SK-N-DZ (cell line): ENCODE measurements at places on chromosomes 12 and 14.

GRCh38 chr12:11813438-11813813 lies 164.0 kb downstream of the ETV6 start:
- DNase-seq: no peak

DNA sequence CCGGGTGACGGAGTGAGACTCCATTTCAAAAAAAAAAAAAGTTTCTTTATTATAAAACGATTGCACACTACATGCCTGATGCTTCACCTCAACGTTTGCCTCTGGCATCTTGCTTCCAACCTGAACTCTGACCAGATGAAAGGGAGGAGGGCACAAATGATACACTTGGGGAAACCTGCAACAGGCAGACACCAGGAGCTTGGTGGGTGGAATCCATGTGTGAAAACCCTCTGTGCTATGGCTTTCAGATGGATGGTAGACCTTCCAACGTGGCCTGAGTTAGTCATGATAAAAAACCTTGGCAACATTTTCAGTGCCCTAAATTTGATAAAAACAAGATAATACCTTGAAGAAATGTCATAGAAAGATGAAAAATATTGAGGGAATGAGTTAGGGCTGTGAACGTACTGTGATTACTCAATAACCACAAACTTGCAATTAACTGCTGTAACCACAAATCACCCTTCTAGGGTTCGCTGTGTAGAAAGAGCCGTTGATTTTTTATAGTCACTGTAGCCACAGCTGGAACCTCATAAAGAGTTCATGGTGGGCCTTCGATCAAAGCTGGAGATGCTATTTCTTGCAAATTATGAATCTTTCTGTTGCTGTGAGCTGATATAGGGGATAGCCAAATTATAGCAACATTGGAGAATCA lies 26.1 kb upstream of the GZMB start:
- no peak for DNase-seq

- no peak for DNase-seq
Measured at GRCh38 chr12:16392846-16393535, 45.5 kb downstream of the MGST1 start.

DNA sequence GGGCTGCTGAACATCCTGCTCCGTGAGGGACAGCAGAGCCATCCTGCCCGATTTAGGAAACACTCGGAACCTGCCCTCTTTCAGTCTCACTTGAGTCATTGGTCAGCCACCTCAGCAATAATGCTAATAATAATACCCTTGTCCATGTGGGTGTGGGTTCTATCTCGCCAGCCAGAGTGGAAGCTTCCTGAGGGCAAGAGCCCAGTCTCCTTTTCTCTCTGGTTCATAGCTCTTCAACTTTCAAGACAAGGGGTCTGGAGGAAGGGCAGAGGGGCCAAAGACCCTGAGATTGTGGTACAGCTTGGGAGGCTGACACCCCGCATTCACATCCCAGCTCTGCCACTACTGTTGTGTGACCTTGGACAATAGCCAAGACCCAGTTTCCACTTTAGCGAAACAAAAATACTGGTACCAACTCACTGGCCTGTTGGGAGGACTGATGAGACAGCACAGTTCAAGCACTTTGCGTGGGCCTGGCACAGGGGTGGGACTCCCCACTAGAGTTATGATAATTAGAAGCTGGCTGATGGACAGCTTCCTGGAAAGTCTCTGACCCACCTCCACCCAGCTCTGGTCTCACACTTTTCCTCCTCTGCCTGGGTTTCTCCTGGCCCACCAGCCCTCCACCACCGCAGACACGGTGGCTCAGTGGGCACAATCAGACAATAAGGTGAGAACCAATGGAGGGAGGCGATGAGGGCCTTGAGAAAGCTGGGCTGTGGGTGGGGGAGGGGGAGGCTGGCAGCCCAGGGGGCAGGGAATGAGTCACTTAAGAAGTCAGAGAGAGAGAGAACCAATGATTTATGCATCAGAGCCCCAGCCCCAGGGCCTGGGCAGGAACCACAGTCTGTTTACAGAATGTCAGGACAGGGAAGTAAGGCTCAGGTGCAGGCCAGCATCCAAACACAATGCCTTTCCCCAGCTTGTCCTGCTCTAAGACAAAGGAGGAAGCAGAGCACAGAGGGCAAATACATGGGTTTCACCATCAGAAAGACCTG lies 9.6 kb downstream of the FAIM2 start:
- DNase-seq: no peak

- DNase-seq: no peak
Measured at GRCh38 chr14:47277703-47278102, 397.7 kb downstream of the MDGA2 start.

DNA sequence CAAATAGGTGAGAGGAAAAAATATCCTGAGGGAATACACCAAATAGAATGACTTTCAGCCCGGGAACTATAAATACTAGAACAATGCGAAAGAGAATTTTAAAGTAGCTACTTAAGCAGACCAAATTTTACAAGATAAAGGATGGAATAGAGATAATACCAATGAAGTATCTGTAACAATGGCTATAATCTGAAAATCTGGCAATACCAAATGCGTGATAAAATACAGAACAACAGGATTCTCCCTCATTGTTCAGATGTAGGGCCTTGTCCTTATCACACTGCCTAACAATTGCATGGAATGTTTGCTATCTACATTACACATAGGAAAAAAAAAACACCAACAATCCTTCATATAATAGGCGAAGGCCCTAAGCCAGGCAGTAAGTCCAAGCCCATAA lies 815.4 kb upstream of the MDGA2 start:
- no peak for DNase-seq

GRCh38 chr12:92337128-92337527 lies 191.5 kb upstream of the BTG1 start:
- DNase-seq: no peak

DNA sequence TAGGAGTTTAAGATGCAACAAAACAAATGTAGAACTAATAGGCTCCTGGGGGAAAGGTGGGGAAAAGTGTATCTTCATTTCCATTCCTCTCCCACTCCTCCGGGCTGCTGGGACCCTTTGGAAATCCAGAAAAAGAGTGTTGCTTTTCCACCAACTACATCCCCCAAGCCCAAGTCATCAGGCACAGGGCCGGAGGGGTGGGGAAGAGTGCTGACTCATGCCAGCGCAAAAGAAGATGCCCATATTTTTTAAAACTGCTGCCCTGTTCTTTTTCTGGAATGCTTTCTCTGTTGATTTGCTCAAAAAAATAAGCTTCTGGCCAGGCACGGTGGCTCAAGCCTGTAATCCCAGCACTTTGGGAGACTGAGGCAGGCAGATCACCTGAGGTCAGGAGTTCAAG lies 70.9 kb downstream of the TBK1 start:
- DNase-seq: no peak

DNA sequence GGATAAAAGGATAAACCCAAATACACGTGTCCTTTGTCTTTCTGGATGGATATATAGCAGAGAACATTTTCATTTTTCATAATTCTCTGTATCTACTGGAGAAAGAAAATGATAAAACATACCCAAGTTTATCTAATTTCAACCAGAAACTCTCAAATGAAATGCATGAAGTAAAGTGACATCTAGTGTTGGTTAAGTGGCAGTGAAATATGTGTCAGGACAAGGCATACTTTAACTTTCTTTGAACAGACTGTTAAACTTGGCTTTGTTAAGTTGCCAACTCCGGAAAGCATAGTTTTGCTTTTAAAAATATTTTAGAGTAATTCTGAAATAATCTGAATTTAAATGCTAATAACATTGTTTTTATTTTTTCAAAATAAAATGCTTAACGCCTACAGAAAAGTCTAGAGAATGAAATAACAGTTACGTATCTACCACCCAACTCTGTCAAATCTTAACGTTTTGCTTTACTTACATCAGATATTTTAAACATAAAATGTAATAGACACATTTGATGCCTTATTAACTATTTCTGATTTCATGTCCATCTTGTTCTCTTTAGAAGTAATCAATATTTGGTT lies 25.2 kb upstream of the NTN4 start:
- no peak for DNase-seq

DNA sequence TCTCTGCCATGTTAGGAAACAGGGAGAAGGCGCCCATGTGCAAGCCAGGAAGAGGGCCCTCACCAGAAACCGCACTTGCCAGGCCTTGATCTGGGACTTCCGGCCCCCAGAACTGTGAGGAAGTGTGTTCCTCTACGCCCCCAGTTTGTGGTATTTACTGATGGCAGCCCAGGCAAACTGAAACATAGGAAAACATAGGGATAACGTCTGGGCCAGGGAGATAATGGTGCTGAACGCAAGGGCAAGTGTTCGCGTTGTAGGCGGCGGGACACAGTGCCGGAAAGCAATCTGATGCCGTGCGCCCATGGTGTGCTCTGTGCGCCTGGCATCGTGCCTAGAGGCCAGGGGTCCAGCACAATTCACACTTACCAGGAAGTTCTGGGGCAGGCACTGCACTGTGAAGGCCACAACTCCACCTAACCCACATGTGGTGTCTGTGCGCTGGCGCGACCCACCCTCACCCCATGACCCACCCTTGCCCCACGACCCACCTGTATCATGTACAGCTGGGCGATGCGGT lies 53.6 kb downstream of the ARL6IP4 start:
- DNase-seq: no peak

- DNase-seq: no peak
Measured at GRCh38 chr12:5499566-5500330, 67.8 kb downstream of the NTF3 start.

- no peak for DNase-seq
Measured at GRCh38 chr12:49422114-49422513, 54.9 kb downstream of the SPATS2 start.

GRCh38 chr12:27534765-27535161 lies 10.8 kb downstream of the PPFIBP1 start:
- no peak for DNase-seq

GRCh38 chr12:128820723-128821432 lies 2.9 kb downstream of the SLC15A4 start:
- no peak for DNase-seq

GRCh38 chr14:56341766-56342493 lies 223.7 kb downstream of the PELI2 start:
- DNase-seq: no peak

- no peak for DNase-seq
Measured at GRCh38 chr12:75585330-75585729, 73.9 kb upstream of the KRR1 start.

DNA sequence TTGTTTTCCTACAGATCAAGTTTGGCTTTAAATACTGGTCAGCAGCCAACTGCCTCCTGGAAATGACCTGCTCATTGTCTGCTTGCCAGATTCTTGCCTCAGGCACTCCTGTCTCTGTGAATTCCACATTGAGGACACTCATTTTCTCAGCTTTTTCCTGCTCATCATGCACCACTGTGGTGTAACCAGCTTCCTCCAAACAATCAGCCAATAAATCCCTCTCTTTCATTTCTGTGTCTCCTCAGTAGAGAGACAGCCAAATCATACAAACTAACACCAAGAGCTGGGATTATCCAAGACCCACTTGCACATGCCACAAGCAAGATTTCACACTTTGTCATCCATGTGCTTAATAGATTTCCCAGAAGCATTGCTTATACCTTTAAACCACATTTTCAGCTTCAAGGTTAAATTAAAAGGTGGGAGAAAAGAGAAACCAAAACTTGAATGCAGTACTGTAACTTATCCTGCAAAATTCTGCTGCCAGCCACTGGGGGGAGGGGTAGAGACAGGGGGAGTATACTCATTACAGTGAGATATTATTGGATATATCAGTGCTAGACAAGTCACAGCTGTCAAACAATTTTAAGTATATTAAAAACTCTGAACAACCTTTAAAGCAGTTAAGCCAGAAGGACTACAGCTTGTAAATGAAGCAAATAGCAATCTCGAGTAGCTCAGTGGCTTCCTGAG lies 105.0 kb downstream of the PPP2R5E start:
- DNase-seq: no peak

DNA sequence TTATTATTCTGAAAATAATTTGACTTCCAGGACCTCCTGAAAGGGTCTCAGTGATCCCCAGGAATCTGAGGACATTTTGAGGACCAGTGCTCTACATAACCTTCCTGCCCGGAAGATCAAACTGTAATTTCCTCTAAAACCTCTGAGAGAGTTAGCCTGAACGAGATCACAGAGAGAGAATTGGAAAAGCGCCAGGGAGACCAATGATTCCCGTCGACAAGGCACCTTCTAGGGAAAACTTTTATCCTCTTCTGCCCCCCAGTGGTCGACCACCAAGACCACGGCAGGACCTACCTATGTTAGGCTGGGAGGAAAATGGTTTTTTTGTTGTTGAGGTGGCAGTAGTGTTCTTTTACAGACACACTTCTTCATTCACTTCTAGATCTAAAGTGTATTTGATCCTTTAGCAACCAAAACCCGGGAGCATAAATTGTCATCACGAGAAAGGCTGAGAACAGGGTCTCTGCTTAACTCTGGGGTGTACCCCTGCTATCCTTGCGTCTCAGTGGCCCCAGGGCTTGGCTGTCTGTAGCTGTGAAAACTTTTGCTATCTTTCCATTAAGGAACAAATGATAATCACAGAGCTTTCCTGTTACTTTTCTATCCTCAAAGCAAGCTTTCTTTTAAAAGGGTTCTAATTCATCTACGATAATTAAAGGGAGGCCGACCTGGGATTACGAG lies 62.9 kb upstream of the NID2 start:
- peak; percentile 83 for DNase-seq

DNA sequence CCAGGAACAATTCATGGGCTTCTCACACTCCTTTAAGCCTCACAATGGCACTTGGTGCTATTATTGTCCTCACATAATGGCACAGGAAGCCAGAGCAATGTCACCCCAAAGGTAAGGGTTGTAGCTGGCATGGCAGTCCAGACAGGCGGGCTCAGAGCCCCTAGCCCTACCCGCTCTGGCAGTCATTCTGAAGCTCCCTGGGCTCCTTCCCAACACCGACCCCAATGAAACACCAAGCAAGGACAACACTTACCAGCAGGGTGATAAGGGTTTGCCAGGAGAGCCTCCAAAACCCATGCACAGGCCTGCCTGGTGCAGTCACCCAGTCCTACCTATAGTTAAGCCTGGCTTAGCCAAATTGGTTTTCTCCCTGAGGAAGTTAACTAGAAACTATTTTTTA lies 30.8 kb downstream of the MAX start:
- DNase-seq: no peak

DNA sequence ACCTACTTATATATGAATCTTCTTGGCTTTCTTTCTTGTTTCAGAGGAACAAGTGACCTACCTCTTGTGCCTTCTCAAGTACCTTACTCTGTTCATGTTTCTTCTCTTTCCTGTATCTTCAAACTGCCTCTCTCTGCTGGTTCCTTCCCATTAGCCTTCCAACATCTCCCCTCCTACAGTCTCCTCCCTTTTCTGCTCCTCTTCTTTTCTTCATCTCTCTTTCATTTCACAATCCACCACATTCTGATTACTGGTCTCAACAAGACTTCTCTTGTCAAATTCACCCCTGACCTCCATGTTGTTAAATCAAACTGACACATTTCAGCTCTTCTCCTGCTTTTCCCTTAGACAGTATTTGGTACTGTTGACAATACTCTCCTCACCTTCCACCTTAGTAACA lies 95.6 kb downstream of the BRMS1L start:
- no peak for DNase-seq

DNA sequence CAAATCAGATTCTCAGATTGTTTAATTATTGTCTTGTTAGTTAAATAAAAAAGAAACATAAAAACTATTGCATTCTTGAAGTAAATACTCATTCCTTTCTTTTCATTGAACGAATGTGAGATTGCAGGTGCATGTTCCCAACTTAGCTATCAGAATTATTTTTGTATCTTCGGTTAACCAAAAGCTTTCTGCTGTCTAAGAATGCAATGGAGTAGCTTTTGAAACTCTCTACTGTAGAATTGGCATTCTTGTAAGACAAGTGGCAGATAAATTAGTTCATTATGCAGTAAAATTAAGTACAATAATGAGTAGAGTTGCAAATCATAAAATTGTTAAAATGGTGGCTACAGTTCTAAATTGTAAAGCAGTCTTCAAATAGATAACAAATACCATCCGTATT lies 298.1 kb downstream of the ACSS3 start:
- no peak for DNase-seq
